ENCODE measurements at places on chromosomes 7 and 10.

- DNase-seq = no peak
These were observed 34.3 kb upstream of the EXOC6 start for GRCh38 chr10:92813979-92814378.

DNA sequence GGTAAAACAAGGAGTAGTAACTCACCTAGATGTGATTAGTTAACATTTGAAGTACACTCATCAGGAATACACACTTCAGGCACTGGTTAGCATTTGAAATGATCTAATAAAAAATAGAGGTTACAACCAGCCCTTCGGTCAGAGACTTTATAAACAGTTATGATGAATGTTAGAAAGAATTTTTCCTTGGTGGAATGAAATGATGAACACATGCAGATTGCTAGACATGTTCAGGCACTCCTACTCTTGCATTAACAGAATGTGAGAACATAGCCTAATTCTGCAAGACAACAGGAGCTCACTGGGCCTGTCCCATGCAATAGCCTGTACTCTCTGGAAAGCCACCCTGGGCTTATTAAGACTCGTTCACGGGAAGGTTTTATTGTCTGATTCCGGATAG lies 47.3 kb upstream of the TECTB start:
- no peak for DNase-seq

- DNase-seq = no peak
These were observed 358.8 kb downstream of the PRPF18 start for GRCh38 chr10:13945390-13946208.

DNA sequence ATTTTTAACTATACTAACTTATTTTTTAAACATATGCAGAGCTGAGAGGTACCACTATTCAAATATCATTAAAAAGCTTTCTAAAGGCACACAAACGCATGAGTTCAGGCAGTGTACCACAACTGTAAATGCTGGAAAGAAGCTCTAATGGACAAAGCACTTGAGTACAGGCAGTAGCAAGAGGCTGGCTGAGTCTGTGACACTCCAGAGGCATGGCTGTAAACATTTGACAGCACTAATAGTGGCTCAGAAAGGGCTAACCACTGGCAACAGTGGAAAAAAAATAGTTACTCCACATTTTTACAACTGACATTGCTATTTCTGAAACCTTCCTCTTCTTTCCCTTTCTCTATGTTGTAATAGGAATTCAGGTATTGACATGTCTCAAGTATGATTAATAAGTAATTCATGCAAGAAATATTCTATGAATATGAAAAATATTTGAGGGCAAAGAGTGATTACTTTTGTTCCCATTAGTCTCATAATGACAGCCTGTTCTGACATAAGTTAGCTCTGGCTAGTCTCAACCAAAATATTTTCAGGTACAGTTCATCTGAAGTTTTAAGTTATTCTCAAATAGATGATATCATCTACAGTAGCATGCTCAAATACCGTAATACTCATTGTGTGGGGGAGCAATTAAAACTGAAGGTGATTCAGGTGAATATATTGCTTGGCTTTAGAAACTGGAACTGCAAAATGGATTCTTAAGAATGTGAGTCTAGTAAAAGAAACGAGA lies 324.0 kb upstream of the POT1 start:
- no peak for DNase-seq

DNA sequence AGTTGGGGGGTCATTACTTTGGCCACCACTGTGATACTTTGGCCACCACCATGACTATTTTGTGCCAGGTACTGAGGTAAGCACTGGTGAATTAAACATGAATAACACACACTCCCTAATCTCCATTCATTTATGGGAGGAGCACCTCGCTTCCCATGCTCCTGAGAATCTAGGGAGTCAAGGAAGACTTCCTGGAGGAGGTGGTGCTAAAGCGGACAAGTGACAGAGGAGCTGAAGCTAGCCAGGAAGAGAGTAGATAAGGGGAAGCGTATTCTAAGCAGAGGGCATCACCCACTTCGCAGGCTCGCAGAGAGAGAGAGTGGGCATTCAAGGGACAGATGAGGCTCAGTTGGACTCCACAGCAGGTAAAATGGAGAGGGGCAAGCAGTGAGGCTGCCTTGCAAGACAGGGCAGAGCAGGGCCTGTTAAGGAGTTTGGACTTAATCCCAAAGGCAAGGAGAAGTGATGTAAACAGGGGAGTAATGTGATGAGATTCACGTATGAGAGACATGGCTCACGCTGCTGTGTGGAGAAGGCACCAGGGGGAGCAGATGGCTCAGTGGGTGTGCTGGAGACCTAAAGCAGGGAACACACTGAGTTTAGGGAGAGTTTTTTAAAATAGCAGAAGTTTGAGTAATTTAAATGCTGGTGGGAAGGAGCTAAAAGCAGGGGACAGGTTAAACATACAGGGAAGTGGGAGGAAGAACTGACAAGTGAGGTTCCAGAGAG lies 21.3 kb upstream of the TMEM248 start:
- DNase-seq = peak; percentile 88
